ENCODE measurements at places on chromosomes 3 and 15. TPM values are rescaled to one million over a fixed set of nuclear protein-coding genes. Genes with fewer than 3 reads are reported as not detected.

Gene CAMKV
- 518 TPM for total RNA-seq

Gene TLR9
- 0.37 TPM for total RNA-seq

Gene SLC22A13
- 1.5 TPM for total RNA-seq

Gene SPINT1
- 6.0 TPM for total RNA-seq

Gene TCF12
- 140 TPM for total RNA-seq

Gene TIGIT
- not detected for total RNA-seq

Gene ZKSCAN7
- 20.6 TPM for total RNA-seq

Gene CA12
- not detected for total RNA-seq

GRCh38 chr3:33956776-33957175, 158.3 kb downstream of the PDCD6IP start:
- no peak for DNase-seq

GRCh38 chr15:68774521-68775235, 46.0 kb downstream of the ANP32A start:
- no peak for DNase-seq

GRCh38 chr15:90423801-90424319, 35.8 kb downstream of the IQGAP1 start:
- no peak for DNase-seq

DNA sequence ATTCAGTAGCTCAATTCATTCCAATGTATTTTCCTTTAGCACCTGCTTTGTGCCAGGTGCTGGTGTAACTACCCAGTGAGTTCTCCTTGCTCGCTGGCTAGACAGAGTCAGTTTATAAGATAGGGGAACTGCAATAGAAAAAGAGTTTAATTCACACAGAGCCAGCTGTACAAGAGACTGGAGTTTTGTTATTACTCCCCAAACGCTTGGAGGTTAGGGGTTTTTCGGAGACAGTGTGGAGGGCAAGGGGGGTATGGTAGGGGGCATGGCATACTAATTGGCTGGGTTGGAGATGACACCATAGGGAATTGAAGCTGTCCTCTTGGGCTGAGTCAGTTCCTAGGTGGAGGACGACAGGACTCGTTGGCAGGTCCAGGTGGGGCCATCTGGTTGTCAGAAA, 5.4 kb upstream of the CFAP91 start:
- no peak for DNase-seq

GRCh38 chr15:95519887-95520286, 810.6 kb upstream of the NR2F2 start:
- DNase-seq, result peak; percentile 21

- peak; percentile 58 for DNase-seq
These were observed 2.7 kb upstream of the ALS2CL start for GRCh38 chr3:46695962-46696894.

GRCh38 chr3:64220161-64220914, 4.9 kb downstream of the PRICKLE2 start:
- no peak for DNase-seq

DNA sequence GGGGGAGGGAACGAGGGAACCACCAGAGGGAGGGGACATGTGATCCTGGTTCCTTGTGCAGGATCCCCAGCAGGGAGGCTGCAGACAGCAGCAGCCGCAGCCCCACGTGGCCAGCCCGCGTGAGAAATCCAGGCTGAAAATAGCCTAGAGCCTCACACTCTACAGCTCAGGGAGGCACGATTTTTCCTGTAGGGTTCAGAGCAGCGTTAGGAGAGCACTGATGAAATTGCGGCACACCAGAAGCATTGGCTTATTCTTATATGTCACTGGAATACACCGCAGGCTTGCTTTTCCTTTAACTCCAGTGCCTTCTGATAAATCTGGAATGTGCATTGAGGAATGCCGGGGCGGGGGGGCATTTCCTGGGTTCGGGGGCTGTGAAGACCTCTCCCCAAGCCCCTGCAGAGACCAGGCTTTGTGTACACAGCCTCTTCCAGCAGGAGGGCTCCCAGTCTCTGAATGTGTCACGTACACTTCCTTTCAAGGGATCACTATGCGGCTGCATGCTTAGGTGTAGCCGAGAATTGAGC, 193.0 kb downstream of the ATP10A start:
- peak; percentile 77 for DNase-seq

DNA sequence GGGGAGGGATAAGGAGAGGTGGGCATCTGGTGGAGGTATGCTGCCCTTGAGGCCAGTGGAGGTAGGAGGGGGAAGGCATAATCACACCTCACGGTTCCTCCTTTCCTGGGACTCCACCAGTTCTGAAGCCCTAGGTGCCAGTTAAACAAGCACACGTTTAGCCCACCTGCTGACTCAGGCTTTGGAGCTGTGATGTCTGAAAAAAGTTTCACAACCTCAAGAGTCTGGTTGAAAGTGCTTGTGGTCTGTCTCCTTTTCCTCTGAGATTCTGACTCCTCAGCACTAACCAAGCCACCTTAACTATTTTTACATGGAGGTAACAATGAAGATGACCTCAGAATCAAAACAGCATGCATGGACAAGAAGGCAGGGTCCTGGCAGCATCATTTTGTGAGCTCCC, 23.0 kb downstream of the HPS3 start:
- DNase-seq, result no peak

DNA sequence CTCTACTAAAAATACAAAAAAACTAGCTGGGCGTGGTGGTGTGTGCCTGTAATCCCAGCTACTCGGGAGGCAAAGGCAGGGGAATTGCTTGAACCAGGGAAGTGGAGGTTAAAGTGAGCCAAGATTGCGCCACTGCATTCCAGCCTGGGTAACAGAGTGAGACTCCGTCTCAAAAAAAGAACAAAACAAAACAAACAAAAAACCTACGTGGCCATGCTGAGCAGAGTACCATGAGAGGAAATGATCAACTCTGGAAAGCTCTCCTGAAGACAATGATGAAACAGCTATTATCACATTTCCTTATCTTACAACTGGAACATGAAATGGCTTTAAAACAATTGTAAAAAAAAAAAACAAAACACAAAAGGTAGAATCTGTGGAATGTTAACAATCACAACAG, 75.2 kb downstream of the CHSY1 start:
- no peak for DNase-seq

- DNase-seq, result no peak
These were observed 55.1 kb downstream of the PDE8A start for GRCh38 chr15:85036716-85037115.

DNA sequence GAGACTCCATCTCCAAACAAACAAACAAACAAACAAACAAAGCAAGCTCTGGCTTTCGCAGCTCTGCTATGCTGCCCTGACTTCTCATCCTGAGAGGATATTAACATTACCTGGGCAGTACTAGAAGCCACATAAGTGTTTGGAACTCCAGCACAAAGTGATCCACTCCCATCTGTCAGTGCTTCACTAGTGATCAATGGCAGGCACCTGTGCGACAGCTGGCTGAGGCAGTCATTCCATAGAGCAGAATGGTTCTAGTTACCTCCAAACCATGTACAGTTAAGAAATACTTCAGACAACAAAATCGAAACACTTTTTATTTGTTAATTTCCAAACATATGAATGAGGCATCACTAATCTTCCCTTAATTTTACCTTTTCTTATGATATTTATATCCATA, 2.8 kb upstream of the MB21D2 start:
- DNase-seq, result peak; percentile 34

- DNase-seq, result no peak
These were observed 36.8 kb downstream of the CA12 start for GRCh38 chr15:63344731-63345390.

All from glutamatergic neuron (in vitro differentiated cells).